ENCODE measurements at places on chromosomes 11 and 22.
A peak's percentile ranks its signal among the peaks of the same experiment; 100 is the strongest.

DNA sequence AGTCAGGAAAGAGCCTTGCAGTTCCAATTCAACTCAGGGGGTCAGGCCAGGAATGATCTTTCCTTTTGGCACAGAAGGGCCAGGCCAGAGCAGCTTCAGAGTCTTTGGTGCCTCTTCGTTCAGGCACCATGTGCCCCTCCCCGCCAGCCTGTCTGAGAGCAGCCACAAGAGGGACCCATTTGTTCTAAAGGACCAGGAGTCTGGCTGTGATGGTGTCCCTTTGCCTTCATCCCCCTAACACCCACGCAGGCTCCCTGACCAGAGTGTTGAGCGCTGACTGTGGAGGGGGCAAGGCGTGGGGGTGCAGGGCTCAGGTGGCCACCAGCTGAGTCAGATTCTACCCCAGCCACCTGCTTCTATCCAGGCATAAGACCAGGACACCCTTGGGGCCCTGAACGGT is 156.4 kb downstream of the TTC17 start:
- no peak for DNase-seq

DNA sequence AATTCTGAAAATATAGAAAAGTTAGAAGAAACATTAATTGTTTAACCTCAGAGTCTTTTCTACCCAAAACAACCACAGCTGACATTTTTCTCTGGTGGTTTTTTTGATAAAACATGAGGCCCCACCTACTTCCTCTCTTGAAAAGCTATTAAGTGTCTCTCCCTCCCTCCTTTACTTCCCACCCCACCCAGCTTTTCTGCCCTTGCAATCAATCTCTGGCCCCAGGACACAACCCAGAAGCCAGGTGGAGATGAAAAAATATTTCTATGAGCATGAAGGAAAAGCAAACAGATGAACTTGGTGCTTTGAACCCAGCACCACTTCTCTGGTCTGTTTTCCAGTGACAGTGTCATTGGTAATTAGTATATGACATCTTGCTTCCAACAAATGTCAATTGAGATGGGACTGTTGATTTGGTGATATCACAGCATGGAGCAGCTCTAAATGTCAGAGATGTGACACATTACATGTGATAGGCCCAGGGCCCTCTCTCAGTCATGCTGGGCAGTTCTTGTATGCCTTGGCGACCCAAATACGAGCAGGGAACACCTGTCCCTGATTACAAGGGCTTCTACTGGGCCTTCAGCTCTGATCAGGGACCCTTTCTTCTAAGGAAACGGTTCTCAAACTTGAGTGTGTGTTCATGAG is 23.9 kb upstream of the TMPRSS13 start:
- DNase-seq: no peak

GRCh38 chr11:85540635-85541205 is 86.4 kb downstream of the DLG2 start:
- no peak for DNase-seq

DNA sequence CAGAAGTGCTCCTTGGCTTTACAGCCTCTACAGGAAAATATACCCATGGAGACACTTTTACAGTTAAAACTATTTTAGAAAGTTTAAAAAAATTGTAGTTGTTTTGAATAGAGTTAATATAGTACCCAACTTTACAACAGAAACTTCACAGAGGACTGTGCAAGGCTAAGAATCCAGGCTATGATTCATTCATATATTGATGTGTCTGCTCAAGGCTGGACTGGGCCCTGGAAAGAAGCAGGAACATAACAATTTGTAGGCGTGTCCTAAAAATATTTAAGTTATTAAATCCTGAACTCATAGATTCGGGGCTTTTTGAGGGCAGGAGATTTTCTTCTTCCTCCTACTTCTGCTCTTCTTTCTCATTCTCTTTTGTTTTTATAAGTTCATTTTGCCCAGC is 291.5 kb upstream of the CCDC179 start:
- no peak for DNase-seq

DNA sequence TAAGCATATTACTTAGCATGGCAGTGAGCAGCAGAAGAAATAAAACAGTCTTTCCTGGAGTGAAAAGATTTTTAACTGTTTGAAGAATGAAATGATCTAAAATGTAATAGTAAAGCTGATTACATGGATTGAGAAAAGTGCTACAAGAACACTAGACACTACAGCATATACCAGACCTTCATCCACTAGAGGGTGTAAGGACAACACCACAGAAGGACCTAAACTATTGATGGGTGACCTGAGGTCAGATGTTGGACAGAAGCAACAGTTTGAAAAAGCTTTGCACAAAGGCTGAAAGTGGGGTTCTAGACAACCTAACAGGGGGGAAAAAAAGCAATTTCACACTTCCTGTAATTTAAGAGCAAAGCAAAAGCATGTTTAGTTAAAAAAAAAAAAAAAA is 97.7 kb downstream of the RBFOX2 start:
- peak; percentile 53 for DNase-seq

GRCh38 chr11:123806249-123806648 is at the start of gene OR6M1:
TSS of gene OR6M1 (minus strand) at chr11:123806349. CDS start at chr11:123806349, 0 bp downstream.
- DNase-seq: no peak

GRCh38 chr11:86488553-86488952 is 113.9 kb downstream of the CCDC81 start:
- DNase-seq: no peak

DNA sequence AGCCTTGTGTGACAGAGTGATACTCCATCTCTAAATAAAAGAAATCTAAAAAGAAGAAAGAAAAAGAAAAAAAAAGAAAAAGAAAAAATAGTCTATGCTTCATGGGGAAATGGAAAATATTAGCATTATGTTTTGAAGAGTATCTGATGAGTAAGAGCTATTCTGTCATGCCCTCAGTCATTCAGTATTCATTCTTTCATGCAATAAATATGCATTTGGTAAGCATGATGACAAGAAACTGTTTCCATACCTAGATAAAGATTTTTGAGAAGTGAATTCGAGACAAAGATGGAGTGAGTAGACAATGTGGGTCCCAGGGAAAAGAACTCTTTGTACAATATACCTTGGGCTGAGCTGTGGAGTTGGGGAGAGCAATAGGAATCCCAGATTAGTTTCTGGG is 6.2 kb upstream of the IFTAP start:
- DNase-seq: no peak

DNA sequence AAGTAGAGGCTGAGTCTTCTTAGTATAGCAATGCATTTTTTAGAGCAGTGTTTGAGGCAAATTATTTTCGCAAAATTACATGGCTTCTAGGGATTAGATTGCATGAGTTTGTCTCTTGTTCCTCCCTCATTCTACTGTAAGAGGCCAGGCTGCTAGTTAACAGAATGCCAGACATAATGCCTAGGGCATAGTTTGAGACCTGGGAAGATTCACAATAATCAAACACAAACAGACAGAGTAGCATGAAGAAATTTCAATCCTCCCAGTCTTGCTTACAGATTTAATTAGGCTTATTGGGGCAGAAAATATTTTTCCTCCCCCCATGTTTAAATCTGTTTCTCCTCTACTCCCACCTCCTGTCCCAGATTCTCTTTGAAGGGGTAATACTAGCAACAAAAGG is 48.3 kb downstream of the ARHGEF12 start:
- DNase-seq: no peak

DNA sequence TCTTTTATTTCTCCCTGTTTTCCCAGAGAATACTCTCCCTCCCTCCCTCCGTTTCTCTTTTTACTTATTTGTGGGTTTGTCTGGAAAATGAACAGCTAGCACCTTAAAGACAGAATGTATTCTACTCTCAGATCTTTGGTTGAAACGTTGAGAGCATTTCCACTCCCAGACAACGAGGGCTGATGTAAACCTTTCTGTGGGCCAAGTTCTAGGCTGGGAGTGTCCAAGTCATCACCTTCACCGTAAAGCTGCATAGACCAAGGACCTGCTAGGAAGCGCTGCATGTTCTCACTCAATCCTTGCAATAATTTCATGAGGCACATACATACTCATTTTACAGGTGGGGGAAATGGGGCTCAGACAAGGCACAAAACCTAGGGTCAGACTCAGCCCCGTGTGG is 32.4 kb downstream of the MYH9 start:
- no peak for DNase-seq

DNA sequence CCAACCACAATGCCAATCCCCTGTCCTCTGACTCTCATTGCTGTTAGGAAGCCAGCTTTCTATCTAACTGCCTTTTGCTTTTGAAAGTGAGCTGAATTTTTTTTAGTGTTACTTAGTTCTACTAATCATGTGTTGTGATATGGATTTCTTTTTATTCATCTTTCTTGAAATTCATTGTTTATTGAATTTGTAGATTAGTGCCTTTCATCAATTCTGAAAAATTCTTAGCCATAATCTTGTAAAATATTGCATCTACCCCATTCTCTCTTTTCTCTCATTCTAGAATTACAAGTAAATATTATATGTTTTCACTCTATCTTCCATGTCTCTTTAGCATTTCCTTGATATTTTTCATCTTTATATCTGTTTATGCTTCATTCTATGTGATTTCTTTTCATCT is 47.8 kb downstream of the DDIAS start:
- DNase-seq: no peak

Measured in H4 (cell line).